ENCODE measurements at places on chromosomes 5 and 9. TPM values are rescaled to one million over a fixed set of nuclear protein-coding genes. Genes with fewer than 3 reads are reported as not detected.

- no peak for DNase-seq
Measured at GRCh38 chr9:96512240-96512639, 62.3 kb downstream of the HABP4 start.

- DNase-seq: no peak
Measured at GRCh38 chr9:100084128-100084453, 14.7 kb downstream of the ERP44 start.

DNA sequence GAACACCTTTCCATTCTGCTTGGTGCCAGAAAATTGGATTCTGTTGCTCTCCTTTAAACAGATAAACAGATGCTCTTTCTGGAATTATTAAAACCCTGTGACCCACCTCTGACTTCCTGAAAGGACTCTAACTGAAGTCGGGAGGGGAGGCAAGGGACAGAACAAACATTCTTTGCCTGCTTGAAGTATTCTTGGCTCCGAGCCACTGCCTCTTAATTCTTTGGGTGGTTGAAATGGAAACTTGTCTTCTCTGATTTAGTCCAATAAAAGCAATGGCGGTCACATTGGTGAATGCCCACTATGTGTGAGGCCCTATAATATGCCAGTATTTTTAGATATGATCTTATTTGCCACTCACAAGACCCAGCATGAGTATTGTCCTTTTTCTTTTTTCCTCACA lies 236.8 kb downstream of the SLIT3 start:
- peak; percentile 33 for DNase-seq

DNA sequence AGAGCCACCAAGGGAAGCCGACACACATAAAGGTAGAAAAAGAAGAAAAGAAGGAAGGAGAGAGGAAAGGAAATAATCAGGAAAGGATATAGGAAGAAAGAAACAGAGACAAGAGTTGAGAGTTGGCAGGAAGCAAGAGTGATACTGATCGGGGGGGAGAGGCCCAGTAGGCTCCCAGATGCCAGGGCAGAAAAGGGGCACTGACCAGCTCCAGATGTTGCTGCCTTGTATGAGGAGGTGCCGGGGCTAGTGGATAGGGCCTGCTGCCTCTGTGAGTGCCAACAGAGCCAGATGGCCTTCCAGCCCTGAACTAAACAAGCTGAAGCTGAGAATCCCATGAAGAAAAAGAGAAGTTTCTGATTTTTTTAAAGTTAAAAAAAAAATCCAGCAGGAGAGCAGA lies 82.0 kb upstream of the TRIM32 start:
- no peak for DNase-seq

- DNase-seq: no peak
Measured at GRCh38 chr5:138712324-138712723, 40.9 kb upstream of the CTNNA1 start.

GRCh38 chr9:95305770-95306492 lies 11.6 kb downstream of the FANCC start:
- no peak for DNase-seq

DNA sequence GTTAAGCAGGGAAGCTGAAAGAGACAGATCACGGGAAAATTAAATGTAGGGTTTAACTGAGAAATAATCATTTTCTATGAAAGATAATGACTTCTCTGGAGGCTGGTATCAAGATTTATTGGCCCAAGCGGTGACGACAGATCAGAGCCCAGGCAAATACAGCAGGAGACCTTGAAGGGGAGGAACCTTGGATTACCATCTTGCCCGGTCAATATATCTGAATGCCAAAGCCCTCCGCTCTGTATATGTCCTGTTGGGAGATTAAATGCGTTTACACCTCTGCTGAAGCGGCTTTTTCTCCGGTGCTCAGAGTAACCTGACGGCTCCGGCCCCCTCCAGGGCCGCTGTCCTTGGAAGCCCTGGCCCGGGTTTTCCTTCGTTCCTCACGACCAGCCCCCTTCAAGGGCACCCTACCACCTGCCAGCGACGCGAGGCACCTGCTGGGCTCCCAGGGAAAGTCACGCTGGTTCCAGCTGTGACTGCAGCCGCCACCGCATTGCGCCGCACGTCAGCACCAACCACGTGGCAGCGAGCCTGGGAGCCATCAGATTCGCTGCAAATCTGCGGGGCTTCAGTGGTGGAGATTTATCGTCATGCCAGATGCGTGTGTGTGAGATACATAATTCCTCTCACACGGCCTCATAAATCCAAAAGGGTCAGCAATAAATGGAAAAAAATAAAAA lies 4.4 kb upstream of the QSOX2 start:
- DNase-seq: no peak

DNA sequence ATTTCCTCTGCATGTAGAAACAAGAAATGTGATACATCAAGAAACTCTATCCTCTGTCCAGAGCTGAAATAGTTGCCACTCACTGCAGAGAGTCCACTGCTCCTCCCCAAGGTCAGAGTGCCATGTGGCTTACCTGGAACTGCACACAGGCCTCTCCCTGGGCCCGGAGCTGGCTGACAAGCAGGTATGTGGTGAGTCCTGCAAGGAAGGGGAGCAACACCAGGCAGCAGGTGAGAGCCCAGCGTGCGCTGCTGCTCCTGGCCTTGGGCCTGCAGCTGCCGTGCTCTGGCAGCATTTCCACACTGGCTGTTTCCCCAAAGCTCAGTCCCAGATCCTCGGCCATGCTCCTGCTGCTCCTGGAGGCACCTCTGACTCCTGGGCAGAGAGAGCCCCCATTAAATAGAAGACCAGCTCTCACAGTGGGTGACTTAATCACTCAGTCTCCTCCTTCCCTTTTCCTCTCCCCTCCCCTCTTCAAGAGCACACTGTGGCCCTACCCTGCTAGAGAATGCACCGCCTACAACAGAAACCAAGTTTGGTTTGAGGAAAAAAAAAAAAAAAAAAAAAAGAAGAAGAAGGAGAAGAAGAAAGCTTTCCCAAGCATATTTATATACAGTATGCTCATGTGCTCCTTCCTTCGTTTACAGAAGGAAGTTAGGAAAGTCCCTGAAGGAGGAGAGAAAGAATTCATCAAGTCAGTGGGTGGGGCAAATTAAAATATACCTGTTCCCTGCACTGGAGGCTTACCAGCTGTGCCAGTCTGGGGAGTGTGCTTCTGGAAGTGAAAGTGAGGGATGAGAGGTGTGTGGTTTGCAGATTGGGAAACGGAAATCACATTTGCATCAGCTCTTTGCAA lies at the start of gene TNFSF15:
Gene TNFSF15 (minus strand): TSS at position 370 of the 856 bp plus-strand sequence. CDS start 27 bp downstream, at position 343.
- DNase-seq: peak; percentile 43

DNA sequence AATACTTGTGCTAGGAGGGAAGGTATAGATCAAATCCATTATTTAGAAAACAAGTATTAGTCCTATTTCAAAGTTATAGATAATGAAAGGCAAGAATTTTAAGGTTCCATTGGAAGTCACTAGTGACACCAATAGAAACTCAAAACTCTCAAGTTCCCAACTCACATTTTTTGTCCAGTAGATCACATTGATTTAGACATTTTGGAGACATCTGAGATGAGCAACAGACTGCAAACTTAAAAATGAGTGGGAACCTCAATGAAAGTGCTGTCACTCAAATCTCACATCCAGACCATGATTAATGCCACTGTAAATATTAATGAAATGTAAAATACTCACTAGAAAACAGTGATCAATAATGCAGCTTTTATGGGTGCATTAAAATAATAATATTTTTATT lies 405.0 kb downstream of the ENC1 start:
- no peak for DNase-seq

- DNase-seq: peak; percentile 41
Measured at GRCh38 chr5:38208782-38209378, 49.5 kb upstream of the EGFLAM start.

- DNase-seq: peak; percentile 10
Measured at GRCh38 chr5:83724935-83725334, 4.3 kb upstream of the HAPLN1 start.

DNA sequence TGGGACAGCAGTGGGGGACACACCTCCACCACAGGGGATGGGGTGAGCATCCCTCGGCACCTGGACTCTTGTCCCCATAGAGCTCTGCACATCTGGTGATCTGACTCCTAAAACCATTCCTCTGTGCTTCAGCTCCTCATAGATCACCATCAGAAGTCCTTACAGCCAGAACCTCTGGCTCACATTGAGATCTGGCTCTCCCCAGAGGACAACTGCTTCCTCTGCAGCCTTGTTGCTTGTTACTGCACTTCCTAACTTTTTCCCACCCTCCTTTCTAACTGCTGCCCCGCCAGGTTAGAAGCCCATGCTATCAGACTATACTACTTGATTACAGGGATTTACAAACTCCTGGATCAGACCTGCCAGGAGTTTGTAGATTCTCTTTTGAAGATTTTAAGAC lies 64.5 kb downstream of the ARSB start:
- DNase-seq: no peak

DNA sequence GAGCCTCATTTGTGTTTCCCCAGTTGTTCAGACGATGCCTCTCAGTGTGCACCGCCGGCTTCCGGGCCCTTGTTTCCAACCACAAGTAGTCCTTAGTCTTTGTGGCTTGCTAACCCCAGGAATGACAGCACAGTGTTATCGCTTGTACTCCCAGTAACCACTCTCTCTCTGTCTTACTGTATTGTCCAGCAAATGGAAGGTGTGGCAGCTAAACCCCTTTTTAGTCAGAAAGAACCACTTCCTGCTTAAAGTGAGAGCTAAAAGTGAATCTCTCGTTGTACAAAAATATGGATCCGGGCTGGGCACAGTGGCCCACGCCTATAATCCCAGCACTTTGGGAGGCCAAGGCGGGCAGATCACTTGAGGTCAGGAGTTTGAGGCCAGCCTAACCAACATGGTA lies 61.3 kb downstream of the ENC1 start:
- DNase-seq: peak; percentile 87

DNA sequence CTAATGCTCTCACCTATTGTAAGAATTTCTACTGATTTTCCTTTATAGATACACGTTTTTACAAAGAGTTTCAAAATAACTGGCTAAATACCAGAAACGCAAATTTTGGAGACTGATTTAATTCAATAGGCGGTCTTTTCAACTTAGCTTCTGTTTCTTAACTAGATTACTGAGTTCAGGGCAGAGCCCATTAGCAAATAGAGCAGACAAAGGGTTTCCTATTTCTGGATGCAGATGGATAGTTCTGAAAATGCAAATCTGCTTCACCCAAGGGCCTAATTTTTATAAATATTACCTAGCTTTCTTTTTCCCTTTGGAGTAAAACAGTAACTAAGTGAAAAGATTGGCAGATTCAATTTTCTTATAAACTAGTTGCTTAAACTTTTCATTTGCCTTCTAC lies 13.6 kb upstream of the KIAA1958 start:
- no peak for DNase-seq

GRCh38 chr5:151680944-151681427 lies 5.7 kb downstream of the SPARC start:
- no peak for DNase-seq

DNA sequence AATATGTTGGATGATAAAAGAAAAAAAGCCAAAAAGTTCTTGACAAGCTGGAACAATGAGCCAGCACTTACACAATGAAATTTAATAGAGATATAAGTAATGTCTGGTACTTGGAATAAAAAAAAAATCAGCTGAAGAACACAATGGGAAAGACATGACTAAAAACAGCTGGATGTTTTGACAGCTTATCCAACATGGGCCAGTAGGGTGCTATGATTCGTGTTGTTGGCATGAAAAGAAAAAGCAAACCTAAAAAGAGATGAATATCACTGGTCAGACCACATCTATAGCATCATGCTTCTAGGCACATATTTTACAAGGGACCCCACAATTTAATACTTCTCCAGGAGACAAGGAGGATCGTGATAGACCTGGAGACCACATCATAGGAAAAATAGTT lies 175.3 kb downstream of the ARL15 start:
- DNase-seq: no peak

GRCh38 chr5:137668637-137669036 lies 67.3 kb downstream of the KLHL3 start:
- DNase-seq: no peak

GRCh38 chr5:112586596-112587062 lies 151.1 kb upstream of the APC start:
- DNase-seq: no peak

DNA sequence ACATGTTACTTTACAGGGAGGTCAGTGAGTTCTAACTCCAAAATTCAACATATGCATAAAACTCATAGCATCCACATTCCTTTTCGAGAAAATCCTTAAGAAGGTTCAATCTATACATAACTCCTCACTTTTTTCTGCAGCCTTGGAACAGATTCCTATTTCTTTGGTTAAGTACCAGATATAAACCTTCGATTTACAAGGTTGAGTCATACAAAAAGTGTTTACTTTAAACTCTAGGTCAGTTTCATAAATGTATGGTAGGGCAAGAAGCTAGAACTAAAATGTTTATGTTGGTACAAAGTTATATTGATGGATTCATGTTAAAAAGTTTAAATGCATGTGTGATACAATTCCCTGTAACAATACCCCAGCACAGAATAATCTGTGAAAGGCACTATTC lies 19.4 kb downstream of the CDKN2AIPNL start:
- DNase-seq: no peak

- no peak for DNase-seq
Measured at GRCh38 chr9:14007190-14007769, 306.7 kb downstream of the NFIB start.

GRCh38 chr5:170327829-170328228 lies 30.3 kb upstream of the LCP2 start:
- DNase-seq: no peak

GRCh38 chr5:17132444-17133083 lies 84.9 kb upstream of the BASP1 start:
- DNase-seq: no peak

GRCh38 chr9:133974631-133975341 lies 17.3 kb downstream of the VAV2 start:
- no peak for DNase-seq

NTRK2 gene
- 0.29 TPM for total RNA-seq

C9orf50 gene
- not detected for total RNA-seq

ARID3C gene
- total RNA-seq: not detected

FGF18 gene
- not detected for total RNA-seq

ADRB2 gene
- total RNA-seq: 3.7 TPM

TEK gene
- total RNA-seq: 9.3 TPM

PCDHB9 gene
- total RNA-seq: 1.6 TPM

TOR1B gene
- 16.2 TPM for total RNA-seq

TLX3 gene
- total RNA-seq: 20.1 TPM

HAVCR2 gene
- 0.12 TPM for total RNA-seq
